Ureter (tissue), 1 donor: ENCODE measurements at places on chromosomes 2 and 18. TPM values are rescaled to one million over a fixed set of nuclear protein-coding genes. Genes with fewer than 3 reads are reported as not detected.

DNA sequence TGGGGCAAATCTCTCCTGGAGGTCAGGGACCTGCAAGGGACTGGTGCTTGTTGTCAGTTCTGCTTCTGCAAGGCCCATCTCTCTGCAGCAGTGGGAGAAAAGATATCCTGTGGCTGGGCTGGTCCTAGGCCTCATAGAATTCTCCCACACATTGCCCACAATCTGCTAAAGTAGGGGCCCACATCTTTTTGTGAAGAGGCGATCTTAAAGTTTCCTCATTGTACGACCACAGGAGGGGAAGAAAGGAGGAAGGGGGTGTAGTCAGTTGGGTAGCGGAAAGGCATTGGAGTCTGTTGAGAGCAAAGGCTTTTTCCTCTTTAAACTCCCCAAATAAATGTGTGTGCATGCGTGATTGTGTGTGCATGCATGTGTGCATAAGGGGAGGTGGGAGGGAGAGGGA is 145.3 kb downstream of the SLC4A3 start:
- DNase-seq, result no peak

DNA sequence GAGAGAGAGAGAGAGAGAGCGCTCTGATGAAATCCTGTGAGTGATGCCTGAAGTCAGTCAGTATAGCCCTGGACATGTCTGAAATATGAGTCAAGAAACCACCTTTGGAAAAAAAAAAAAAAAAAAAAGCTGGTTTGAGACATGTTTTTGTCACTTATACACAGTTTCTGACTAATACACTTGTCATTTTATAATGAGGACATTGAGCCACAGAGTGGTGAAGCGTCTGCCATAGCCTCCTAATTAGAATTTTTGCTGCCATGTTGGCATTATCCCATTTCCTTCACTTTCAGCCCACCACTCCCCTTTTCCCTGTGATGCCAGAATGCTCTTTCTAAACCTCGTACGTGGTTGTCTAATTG is 15.7 kb upstream of the MYO3B start:
- DNase-seq, result no peak

GRCh38 chr2:108612514-108613183 is 78.4 kb downstream of the LIMS1 start:
- peak; percentile 67 for DNase-seq

GRCh38 chr2:209463226-209463625 is 39.4 kb downstream of the MAP2 start:
- DNase-seq, result no peak

DNA sequence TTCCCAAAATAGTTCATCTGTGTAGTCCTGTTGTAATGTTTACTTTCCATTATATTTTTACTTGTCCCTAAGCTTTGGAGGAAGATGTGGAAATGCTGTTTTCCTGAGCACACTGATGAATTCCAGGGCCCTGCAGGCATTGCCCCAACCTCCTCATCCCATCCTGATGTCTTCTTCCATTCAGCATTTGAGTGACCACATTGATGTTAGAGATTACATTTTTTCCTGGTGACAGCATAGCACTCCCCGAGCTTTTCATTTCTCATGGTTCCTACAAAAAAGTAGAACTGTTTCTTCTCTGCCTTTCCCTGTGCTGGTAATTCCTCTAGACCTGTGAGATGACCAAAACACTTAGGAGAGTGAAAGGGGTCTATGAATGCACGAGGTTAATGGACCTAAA is 4.8 kb downstream of the IL36A start:
- no peak for DNase-seq

DNA sequence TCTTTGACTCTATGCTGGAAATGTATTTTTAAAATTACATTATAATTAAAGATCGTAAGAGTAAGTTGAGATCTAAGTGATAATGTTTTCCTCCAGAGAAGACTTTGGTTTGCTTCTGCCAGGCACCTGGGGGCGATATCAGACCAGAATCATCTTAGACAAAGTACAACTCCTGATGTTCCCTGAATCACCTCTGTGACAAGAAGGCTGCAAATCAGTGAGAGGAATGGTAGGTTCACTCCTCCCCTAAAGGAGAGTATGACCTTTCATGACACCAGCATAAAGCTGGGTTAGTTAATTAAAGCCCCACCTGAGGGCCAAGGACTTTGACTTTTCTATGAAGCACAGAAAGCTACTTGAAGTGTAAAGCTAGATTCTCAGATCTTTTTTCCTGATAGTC is 114.4 kb upstream of the DTNA start:
- DNase-seq, result no peak

- no peak for DNase-seq
Measured at GRCh38 chr2:17733599-17733998, 20.0 kb downstream of the SMC6 start.

DNA sequence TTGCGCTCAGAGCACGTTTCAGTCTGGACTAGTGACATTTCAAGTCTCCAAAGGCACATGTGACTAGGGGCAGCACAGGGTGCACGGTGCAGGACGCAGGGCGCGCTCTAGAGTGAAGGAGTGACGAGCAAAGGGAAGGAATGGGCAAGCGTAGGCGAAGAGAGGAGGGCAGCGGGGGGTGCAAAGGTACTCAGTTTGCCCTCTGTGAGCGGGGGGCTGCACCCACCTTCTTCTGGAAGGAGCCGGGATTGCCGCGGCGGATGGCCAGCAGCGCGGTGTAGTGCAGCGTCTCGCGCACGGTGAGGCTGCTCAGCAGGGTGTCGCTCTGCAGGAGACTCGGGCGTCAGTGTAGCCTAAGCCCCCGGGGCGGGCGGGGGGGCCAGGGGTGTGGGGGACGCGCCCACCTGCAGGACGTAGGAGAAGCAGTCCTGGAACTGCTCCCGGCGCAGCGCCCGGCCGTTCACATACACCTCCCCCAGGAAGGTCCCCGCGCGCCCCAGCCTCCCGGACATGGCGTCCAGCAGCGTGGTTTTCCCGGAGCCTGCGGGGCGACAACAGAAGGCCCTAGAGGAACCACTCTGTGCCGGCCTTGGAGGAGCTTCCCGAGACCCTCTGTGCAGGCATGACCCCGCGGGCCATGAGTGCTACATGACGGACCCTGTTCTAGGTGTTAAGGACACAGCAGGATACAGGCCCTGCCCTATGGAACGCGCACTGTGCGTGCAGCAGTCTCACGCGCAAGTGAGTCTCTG is 6.9 kb downstream of the ABCG5 start:
- DNase-seq, result no peak

DNA sequence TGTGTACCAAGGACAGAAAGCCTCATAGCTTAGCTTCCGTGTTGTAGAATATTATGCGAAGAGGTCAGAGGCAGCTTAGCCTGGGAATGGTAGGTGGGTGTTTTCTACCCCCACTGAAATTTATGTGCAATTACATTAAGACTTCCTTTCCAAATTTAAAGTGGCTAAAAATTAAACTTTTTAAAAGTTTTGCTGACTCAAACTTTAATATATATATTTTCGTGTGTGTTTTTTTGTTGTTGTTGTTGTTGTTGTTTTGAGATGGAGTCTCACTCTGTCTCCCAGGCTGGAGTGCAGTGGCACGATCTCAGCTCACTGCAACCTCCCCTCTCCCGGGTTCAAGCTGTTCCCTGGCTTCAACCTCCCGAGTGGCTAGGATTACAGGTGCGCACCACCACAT is 4.3 kb upstream of the RAB1A start:
- no peak for DNase-seq

DNA sequence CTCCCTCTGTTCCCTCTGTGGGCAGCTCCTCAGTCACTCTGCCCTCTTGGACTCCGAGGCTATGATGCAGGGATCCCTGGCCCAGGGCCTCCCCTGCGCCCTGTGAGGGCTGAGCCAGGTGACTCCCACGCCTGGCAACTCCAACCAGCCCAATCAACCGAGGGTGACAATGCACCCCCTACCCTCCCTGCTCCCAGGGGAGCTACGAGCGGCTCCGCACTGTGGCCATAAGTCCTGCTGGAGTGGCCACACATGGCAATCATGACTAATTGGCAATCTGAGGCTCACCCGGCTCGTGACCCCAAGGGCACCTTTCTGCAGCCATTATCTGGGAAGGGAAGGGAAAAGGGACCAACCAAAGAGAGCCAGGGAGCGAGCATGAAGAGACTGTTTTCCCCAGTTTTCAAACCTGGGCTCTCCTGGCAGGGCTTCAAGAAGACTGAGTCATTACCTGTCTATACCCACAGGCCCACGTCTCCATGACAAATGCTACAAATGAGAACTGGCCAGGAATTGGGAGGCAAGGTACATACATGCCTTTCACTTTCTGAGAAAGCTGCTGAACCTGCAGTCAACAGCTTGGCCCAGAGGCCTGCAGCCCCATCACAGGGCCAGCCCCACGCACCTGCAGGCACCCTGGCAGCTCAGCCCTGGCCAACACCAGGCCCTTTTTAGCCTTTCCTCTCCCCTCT is 45.1 kb downstream of the RPL31 start:
- DNase-seq, result peak; percentile 70

The NPPC gene
- 0.36 TPM for total RNA-seq

- no peak for DNase-seq
Measured at GRCh38 chr2:5696404-5696944, 4.3 kb downstream of the SOX11 start.

GRCh38 chr2:70094978-70095719 is 7.9 kb downstream of the PCBP1 start:
- peak; percentile 77 for DNase-seq

DNA sequence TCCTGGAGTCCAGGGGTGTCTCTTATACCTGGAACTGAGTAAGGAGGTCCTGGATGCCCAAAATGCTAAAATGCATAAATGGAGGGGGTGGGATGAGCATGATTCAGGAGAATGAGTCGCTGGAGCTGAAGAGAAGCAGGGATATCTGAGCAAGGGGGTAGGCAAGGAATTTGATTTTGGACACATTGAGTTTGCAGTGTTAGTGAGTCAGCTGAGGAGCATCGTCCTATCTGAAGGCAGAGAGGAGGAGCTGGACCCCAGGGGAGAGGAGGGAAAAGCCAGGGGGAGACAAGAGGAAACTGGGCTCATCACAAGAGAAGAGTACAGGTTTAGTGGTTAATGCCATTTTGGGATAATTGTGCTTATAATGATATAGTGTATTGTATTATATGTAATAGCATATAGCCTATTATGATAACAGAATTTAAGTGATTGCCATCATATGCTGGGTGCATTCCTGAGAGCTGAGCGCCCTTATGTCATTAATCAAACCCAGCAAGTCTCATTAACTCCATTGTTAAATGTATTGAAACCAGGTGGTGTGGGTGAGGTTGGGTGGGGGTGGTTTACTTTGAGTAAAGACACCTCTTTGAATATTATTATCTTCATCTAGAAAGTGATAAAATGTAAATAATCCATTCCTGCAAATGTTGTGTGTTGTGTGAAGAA is 12.4 kb downstream of the EHD3 start:
- no peak for DNase-seq

The CPO gene
- not detected for total RNA-seq
